ENCODE measurements at places on chromosomes 16 and 17.

DNA sequence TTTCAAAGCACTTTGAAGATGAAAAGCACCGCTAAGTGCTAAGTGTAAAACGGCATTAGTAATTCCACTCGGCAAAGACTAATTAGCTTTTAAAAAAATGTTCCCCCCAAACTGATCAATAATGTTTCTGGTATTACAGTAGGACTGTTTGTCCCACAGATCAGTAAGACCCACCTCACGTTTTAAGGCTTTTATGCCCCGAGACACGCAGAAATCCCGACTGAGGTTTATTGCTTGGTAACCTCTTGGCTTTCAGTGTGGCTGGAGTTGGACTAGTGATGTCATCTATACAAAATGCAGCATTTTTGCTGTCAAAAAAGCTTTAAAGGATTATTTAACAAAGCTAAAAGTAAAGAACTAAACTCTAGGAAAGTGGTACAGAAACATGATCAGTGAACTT is 414.6 kb upstream of the PSMD7 start:
- DNase-seq = no peak

GRCh38 chr17:14303343-14304221 is 2.7 kb downstream of the HS3ST3B1 start:
- DNase-seq = no peak

GRCh38 chr16:55488306-55488705 is 9.3 kb downstream of the MMP2 start:
- no peak for DNase-seq

GRCh38 chr16:72137380-72138063 is 34.4 kb downstream of the PMFBP1 start:
- DNase-seq = no peak

- no peak for DNase-seq
These were observed 59.3 kb upstream of the CDH11 start for GRCh38 chr16:65181071-65181561.

GRCh38 chr16:20617271-20617670 is 41.1 kb upstream of the ACSM2B start:
- no peak for DNase-seq

- DNase-seq = no peak
These were observed 10.3 kb upstream of the IRF8 start for GRCh38 chr16:85888405-85889331.

DNA sequence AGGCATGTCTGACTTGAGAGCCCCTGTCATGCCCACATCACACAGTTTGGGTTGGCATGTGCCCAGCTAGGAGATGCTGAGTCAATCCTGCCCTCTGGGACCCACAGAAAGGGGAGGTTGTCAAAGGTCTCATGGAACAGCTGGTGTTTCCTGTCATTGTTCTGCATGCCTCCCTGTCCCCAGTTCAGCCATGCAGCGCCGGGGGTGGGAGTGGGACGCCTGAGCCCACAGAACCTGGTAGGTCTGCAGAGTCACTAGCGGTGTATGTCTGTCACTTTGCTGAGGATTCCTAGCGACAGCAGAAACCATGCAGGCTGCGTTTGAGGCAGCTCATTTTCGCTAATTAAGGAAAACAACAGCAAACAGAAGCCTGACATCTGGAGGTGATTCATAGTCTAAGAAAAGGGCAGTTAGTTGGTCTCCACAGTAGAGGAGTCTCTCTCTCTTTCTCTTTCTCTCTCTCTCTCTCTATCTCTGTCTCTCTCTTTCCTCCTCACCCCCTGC is 19.6 kb upstream of the CCL1 start:
- DNase-seq = no peak

GRCh38 chr17:78351449-78352006 is 8.3 kb downstream of the SOCS3 start:
- DNase-seq = peak; percentile 98

DNA sequence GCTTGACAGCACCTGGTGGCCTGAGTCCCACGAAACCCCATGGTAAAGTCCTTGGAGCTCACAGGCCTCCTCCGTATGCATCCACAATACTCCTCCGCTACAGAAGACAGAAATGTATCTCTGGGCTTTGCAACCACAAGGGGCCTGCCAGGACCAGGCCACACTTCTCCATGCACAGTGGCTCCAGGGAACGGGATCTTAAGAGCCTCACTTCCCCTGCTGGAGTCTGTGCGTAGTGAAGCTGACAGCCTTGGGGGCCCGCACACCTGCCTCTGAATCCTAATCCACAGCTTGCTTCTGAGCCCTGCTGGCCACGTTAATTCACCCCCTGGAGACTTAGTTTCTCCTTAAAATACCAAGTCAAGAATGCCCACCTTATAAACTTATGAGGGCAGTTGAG is 125.7 kb downstream of the COPRS start:
- no peak for DNase-seq

DNA sequence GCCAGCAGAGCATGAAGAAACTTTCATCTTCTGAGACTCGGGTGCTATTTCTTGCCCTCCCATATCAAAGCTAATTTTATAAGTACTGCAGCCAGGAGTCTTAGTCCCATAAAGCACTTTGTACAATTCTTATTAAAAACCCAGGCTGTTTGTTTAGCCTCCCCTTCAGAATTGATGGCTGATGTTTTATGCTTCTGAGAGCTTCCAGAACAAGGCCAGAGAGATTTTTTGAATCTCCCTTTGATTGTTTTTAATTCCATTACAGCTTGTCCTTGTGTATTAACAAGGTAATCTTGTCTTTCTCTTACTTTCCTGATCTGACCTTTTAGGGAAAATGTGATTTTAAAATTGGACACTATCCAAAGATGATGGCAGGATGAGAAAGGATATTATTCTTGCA is 16.3 kb downstream of the COQ7 start:
- DNase-seq = no peak

- no peak for DNase-seq
These were observed 2.8 kb upstream of the MSRB1 start for GRCh38 chr16:1945559-1946391.

GRCh38 chr17:78839762-78840529 is 668 bp downstream of the USP36 start:
- DNase-seq = peak; percentile 35

DNA sequence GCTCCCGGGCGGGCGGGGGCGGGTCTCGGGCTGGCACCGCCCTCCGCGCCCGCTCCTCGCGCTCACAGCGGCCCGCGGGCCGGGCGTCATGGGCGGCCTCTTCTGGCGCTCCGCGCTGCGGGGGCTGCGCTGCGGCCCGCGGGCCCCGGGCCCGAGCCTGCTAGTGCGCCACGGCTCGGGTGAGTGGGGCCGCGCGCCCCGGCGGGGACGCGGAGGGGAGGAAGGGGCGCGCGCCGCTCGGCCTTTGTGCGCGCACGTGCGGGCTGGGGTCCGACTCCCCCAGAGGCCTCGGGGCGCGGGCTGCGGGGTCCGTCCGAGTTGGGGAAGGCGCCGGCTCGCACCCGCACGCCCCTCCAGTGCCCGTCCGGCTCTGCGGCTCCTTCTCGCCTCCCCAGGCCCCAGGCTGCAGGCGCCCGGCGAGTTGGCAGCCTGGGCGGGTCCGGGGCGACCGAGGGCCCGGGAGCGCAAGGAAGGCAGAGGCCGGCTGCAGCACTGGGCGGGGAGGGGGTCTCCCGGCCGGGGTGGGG is at the start of gene NME4:
Gene NME4, plus strand, starts transcription at position 65 of the 527 bp plus-strand sequence. Its CDS starts 24 bp downstream, at position 89.
- DNase-seq = no peak

- no peak for DNase-seq
These were observed 2.6 kb downstream of the NT5C start for GRCh38 chr17:75128694-75129505.

GRCh38 chr17:54426296-54426886 is 474.3 kb upstream of the TOM1L1 start:
- DNase-seq = no peak
